ENCODE measurements at places on chromosomes 7 and 10. TPM values are rescaled to one million over a fixed set of nuclear protein-coding genes. Genes with fewer than 3 reads are reported as not detected.

Gene ZNF775
- total RNA-seq: 5.8 TPM

Gene MRC1
- 38.3 TPM for total RNA-seq

GRCh38 chr7:69934144-69934903 lies 336.0 kb downstream of the AUTS2 start:
- no peak for DNase-seq

DNA sequence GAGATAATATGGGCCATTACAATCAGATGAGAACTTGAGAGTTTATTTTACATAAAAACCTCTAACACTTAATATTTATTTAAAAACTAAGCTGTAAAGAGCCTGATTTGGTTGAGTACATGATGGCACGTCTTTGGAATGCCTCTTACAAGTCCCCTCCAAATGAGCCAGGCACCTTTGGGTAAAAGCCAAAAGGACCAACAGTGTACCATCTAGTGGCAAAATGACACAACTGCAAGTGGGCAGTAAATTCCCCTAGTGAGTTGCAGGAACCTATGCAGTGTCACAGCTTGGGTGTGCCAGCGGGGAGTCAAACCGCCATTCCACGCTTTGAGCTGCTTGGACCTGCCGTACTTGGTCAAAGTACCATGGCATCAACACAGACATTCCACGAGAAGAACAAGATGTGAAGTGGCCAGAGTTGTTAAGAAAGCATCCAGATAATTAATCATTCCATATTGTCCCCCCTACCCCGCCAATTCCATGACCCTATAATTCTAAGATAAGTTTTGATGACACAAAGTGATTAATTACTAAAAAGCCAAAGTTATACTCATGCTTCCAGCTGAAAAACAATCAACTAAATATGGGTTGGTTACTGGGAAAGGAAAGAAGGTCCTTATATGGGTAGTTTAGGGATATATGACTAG lies 115.2 kb downstream of the SORBS1 start:
- DNase-seq: peak; percentile 40

DNA sequence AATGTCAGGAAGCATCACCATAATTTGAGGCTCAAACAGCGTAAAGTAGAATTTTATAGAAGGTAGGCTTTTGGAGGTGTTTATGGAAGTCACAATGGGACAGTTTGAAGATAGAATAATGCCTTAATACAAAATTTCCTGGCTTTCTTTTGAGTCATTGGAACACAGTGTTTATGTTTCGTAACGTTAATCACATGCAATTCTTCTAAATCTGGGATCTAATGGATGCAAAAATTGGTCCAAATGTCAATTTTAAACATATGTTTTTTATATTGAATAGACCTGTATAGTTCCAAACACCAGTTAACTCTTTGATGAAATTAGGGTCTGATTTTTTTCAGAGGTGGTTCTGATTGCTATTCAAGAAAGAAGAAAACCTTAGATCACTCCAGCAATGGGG lies 86.5 kb upstream of the HPS1 start:
- no peak for DNase-seq

DNA sequence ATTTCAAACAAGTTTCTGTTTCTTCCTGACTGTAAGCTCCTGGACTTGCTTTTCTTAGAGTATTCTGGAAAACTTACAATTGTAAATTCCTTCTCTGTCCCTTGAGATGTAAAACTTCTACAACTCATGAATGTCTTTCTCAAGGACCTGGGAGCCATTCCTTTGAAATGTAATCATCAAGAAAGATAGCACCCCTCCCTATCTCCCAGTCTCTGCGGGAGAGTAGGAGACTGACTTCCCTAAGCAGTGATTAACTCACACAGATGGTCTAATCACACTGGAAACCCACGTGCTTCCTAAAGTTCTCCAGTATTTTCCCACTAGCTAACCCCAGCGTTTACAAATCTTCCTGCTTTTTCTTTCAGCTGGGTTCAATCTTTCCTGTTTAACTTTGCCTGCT lies 549.4 kb downstream of the SORCS1 start:
- DNase-seq: no peak

GRCh38 chr7:70680743-70681468 lies 451.0 kb upstream of the GALNT17 start:
- no peak for DNase-seq

Gene MSMB
- total RNA-seq: not detected

Gene IDI2
- 0.23 TPM for total RNA-seq

Gene ZNF25
- total RNA-seq: 20.6 TPM
